Karpas-422 (cell line): ENCODE measurements at places on chromosomes 4 and X. TPM values are rescaled to one million over a fixed set of nuclear protein-coding genes. Genes with fewer than 3 reads are reported as not detected.
A peak's percentile ranks its signal among the peaks of the same experiment; 100 is the strongest.

The VCX2 gene
- not detected in 2 replicates for total RNA-seq

The BANK1 gene
- 37.5 and 52.6 TPM in 2 replicates for total RNA-seq

The TLR3 gene
- total RNA-seq, result 4.3 and 9.7 TPM in 2 replicates

The ESX1 gene
- total RNA-seq, result not detected in 2 replicates

The SUPT20HL1 gene
- not detected in 2 replicates for total RNA-seq

The RADX gene
- 18.4 and 22.7 TPM in 2 replicates for total RNA-seq

The CPEB2 gene
- 5.0 and 7.3 TPM in 2 replicates for total RNA-seq

The LIN54 gene
- 5.6 and 10.6 TPM in 2 replicates for total RNA-seq

The STAP1 gene
- 47.5 and 80.8 TPM in 2 replicates for total RNA-seq

GRCh38 chr4:54696649-54697048 is 38.9 kb downstream of the KIT start:
- DNase-seq, result no peak

- no peak for DNase-seq
Measured at GRCh38 chr4:24417206-24417605, 167.1 kb downstream of the DHX15 start.

- DNase-seq, result no peak
Measured at GRCh38 chr4:40087799-40088366, 31.2 kb downstream of the N4BP2 start.

DNA sequence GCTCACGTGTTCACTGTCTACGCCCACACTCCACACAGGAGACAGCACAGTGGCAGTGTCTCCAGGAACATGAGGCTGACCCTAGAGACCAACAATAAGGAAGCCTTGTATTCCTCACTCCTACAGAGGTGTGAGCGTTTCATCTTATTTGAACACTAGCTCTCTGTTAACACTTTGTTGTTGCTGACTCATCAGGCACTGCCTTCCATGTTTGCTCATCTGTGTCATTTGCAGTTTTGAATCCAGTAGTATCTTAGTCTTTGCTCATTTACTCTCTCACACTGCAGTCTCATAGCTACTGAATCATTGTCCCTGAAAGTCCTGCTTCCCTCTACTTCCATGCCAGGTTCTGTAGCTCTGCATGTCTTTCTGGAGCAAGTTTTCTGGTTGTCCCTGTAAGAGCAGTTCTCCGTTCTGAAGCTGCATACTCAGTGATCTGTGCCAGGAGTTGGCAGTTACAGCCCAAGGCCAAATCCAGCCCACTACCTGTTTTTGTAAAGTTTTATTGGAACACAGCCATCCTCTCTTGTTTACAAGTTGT is 80.3 kb upstream of the DCLK2 start:
- no peak for DNase-seq

- DNase-seq, result no peak
Measured at GRCh38 chr4:154822775-154823174, 41.7 kb downstream of the RBM46 start.

- DNase-seq, result no peak
Measured at GRCh38 chrX:22486296-22486695, 213.6 kb downstream of the CBLL2 start.

- DNase-seq, result no peak
Measured at GRCh38 chrX:7372825-7373525, 225.0 kb upstream of the PUDP start.

GRCh38 chr4:177008071-177008835 is 215.5 kb upstream of the VEGFC start:
- DNase-seq, result no peak

- no peak for DNase-seq
Measured at GRCh38 chr4:140806163-140806562, 50.0 kb upstream of the TBC1D9 start.

DNA sequence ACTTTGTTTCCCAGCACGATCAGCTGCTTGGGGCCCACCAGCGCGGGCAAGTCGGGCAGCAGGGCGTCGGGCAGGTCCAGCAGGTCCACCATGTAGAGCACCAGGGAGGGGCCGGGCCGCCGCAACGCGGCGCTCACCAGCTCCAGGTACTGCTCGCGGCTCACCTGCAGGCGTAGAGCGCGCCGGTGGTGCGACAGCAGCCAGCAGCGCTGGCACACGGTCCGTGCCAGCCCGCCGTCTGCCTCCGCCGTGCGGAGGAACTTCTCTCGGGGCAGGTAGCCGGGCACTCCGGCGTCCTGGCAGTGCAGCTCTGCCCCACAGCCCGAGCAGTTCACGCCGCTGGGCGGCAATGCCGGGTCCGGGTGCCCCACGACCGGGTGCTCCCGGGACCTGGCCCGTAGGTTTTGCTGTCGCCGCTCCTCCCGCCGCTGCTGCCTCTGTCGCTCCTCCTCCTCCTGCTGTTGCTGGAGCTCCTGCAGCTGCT is 527 bp downstream of the NOA1 start:
- DNase-seq, result peak; percentile 74

DNA sequence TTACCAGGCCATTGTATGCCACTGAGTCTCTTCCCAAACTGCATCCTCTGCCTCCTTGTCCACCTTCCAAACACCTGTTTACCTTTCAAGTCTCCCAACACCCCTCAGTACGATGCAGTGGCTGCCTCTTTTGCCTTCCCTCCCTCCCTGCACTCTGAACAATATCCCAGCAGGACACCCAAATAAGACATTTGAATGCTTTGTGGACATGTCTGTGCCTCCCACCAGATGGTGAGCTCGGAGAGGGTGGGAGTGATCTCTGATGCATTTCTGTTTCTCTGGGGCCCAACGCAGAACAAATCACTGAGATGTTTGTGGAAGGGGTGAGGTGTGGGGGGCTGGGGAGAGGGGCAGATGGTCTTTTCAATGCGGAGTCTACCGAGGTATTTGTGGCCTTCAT is 33.4 kb downstream of the PJA1 start:
- no peak for DNase-seq

- DNase-seq, result no peak
Measured at GRCh38 chr4:101753721-101754120, 36.8 kb upstream of the BANK1 start.

- DNase-seq, result no peak
Measured at GRCh38 chr4:23768541-23768940, 121.3 kb downstream of the PPARGC1A start.

DNA sequence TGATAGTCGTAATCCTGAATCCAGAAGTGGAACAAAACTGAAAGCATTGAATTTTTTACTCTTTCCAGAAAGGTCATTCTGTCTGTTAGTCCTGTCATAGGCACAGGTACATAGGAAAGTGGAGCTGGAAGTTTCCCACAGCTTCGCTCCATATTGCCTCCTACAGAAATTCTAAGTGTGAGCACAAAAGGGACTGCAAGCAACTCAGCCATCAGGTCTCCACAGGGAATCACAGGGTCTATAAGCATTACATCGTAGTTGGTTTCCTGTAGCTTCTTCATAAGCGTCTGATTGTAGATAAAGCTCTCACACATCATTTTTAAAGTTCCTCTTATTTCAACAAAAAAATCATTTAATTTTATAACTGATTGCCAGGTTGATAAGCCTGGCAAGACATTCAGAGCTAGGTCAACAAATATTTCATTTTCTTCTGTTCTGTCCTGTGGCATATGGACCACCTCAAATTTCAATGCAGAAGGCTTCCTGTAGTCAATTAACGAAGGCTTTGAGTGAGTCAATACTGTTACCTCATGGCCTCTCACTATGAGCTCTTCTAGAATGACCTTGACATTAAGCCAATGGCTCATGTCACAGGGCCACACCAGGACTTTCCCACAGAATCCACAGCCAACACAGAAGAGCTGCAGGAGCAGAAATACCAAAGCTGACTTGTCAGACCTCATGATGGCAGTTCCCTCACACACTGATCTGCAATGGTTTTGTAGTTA is at the start of gene UGT2A3:
TSS of gene UGT2A3 (minus strand) at position 727 of the 728 bp plus-strand sequence. CDS start at position 683, 44 bp downstream.
- DNase-seq, result no peak

- no peak for DNase-seq
Measured at GRCh38 chr4:148210661-148211060, 231.6 kb downstream of the NR3C2 start.

DNA sequence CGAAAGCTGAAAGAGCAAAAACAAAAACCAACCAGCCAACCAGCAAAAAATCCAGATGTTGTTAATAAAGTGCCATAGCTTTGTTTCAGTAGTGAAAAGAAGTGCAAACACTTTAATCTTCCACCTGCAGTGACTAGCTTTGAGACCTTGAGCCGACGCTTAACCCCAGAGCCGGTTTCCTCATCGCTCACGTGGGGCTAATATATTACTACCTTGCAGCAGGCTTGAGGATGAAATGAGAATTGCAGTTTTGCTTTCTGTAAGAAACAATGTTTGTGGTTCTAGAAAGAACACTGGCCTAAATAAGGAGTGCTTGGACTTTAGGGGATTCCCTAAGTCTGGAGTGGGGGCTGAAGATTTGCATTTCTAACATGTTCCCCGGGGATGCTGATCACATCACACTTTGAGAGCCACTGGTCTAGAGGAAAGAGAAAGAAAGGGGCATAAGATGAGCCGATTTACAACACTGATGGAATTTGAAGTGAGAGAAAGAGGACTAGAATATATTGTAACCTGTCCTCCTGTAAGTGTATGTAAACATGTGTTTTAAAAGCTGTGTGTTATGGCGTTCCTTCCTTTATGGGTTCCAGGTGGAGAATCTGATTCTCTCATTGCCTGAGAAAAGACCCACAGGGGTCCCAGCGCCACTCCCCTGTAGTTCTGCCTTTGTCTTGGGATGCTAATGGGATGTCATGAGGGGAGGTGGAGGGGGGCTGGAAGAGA is 1.4 kb downstream of the FGF2 start:
- peak; percentile 75 for DNase-seq

GRCh38 chr4:256492-256891 is 48.8 kb downstream of the ZNF732 start:
- DNase-seq, result no peak

- DNase-seq, result no peak
Measured at GRCh38 chrX:19555236-19555635, 39.9 kb upstream of the MAP3K15 start.

GRCh38 chr4:141348125-141348524 is 127.4 kb downstream of the ZNF330 start:
- DNase-seq, result no peak

- DNase-seq, result no peak
Measured at GRCh38 chr4:24576276-24576675, 8.1 kb downstream of the DHX15 start.

DNA sequence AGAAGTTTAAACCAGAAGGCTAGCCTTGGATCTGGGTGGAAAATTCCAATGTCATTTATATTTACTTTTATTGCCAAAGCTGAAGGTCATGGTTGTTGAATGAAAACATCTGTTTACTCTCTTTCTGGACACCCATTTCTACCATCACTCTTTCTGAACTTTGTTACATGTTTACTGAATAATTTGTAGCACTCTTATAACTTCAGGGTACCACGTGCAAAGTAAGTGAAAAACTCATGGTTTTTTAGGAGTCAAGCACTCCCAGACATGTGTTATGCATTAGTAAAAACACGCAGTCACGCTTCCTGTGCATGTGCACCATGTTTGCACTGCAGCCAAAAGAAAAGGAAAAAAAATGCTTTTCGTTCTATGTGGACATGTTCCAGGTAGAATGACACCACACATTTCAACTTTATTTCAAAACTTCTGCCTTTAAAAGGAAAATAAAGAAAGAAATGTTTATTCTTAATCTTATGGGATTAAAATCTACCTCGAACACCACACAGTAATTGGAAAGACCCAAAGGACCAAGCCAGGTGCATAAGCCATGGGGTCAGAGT is 31.4 kb upstream of the ADH1C start:
- DNase-seq, result no peak

DNA sequence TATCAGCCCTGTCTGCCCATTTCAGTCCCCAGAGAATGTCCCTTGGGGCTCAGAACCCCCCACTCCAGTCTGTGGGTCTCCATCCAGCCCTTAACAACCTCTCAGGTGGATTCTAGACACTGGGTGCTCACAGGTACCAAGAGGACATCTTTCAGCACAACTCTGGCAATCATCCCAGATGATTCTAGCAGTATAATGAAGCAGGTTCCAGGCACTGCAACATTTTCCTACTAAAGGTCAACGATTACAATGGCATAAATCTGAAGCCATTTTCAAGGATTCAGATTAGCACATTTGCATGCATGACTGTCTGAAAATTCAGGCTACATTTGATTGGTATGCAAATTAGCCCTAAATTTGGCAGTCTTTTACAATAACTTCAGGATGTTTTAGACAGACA is 10.0 kb downstream of the SLC2A9 start:
- no peak for DNase-seq

GRCh38 chr4:8320386-8320750 is 50.8 kb downstream of the HTRA3 start:
- peak; percentile 71 for DNase-seq

DNA sequence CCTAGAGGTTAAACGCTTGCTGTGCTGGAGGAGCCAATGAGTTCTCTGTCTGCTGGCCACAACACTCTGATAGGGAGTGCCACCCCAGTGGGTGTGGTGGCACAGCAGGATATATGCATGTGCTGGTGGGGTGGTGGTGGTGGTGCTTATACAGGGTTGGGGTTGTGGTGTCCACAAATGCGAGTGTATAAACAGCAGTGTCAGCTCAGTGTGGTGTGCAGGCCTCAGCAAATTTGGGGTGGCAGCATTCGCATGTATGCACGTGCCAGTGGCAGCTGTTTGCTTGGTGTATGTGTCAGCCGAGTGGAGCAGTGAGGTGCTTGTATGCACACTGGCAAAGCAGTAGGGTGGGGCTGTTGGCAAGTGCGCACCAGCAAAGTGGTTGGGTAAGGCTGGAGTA is 157.4 kb downstream of the FAM47A start:
- no peak for DNase-seq

- no peak for DNase-seq
Measured at GRCh38 chrX:120310861-120311726, at the start of gene TMEM255A. TSS of gene TMEM255A (minus strand) at chrX:120311461. CDS start at chrX:120311309, 152 bp downstream.

- DNase-seq, result no peak
Measured at GRCh38 chr4:183828839-183829238, 76.3 kb upstream of the STOX2 start.

DNA sequence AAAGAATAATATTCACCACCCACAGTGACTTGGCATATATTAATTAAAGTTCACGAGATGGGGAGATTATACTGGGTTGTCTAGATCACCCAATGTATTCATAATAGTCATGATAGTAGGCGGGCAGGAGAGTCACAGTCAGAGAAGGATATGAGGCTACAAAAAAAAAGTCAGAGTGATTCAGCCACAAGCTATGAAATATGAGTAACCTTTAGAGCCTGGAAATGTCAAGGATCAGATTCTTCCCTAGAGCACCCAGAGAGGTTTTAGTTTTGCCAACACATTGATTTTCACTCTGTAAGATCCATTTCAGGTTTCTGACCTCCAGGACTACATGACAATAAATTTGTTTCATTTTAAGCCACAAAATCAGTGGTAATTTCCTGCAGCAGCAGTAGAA is 501.9 kb downstream of the GABRG1 start:
- DNase-seq, result no peak

DNA sequence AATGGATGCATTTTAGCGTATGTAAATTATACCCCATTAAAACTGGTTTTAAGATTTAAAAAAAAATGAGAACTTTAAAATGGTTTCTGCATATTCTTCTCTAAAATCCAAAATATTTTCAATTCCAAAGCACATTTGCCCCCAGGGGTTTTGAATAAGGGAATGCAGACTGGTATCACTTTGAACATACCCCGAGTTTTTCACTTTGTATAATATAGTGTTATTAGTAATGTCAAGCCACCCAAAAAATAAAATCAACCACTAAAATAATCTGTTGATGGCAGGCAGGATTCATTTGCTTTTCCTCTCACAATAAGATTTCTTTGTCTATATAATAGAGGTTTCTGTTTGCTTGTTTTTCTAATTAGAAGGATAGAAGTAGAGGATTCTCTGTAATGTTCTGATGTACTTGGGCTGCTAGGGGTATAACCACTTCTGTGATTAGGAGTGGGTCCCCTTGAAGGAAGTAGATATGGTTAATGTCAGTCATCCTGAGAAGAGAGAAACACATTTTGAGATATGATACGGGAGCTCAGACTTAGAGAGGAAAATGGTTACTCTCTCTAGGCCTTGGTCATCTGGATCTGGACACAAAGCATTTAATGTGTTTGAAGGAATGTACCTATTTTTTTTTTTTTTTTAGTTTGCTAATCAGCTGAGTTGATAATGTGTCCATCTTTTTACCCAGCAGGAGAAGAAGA is 9.3 kb upstream of the LIN54 start:
- no peak for DNase-seq
